ENCODE measurements at places on chromosomes 3 and 15.
A peak's percentile ranks its signal among the peaks of the same experiment; 100 is the strongest.

GRCh38 chr3:151402349-151402748 is 17.8 kb upstream of the P2RY12 start:
- DNase-seq = no peak

- DNase-seq = no peak
These were observed 303.0 kb upstream of the TPRG1 start for GRCh38 chr3:188868803-188869202.

DNA sequence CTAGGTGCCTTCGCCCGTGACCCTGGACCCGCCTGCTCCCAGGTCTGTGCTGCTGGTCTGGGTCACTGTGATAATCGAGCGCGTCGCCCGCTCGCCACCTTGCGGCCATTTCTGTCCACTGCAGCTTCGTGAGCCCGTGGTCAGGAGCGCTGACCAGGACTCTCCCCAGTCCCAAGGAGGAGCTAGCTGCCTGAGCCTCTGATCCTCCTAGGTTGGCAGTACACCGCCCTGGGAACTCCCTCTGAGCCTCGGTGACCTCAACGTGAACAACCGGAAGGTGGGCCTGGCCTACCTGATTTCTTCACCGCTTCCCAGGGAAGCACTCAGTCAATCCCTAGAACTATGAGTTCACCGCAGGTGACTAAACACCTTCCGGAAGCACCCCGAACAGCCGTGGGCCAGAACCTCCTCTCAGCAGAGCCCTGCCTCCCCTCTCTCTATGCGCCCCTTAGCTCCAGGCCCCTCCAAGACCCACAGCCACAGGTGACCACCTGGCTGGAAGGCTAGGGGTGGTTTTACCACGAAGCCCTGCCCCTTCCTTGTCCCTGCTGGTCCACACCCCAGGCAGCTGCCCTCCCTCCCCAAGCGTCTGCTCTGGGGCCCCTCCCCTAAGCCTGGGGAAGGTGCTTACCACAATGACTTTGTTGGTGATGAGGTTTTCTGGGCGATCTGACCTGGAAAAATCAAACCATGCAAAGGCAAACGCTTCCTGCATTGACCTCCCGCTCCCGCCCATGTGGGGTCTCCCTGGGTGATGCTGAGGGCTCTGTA is 9.7 kb downstream of the PLA2G4D start:
- peak; percentile 36 for DNase-seq

- peak; percentile 17 for DNase-seq
These were observed 19.9 kb downstream of the NDUFB4 start for GRCh38 chr3:120615847-120616609.

Data from SHP77 (cell line).